Epithelial cell of esophagus (primary cell): ENCODE measurements at places on chromosomes 3 and 15.

GRCh38 chr15:35078221-35078915 is 6.7 kb downstream of the NANOGP8 start:
- peak; percentile 75 for DNase-seq

- no peak for DNase-seq
Measured at GRCh38 chr15:53470743-53471142, 288.7 kb downstream of the WDR72 start.

DNA sequence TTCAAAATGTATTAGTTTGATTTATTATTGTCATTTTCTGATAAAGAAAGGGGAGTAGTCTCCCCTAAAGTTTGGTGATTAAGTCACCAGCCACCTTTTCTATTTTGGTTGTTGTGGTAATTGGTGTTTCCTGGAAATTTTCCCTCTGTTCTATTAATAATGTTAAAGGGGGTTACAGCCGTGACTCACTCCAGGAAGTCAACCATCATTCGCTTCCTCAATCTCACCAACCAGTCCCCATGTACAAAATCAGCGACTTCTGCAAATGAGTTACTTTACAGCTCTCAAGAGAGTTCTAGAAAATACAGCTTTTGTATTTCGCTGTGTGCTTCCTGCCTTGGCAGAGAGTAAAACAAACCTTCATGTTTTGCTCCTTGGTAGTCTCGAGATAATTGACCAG is 285.1 kb downstream of the LPP start:
- no peak for DNase-seq

DNA sequence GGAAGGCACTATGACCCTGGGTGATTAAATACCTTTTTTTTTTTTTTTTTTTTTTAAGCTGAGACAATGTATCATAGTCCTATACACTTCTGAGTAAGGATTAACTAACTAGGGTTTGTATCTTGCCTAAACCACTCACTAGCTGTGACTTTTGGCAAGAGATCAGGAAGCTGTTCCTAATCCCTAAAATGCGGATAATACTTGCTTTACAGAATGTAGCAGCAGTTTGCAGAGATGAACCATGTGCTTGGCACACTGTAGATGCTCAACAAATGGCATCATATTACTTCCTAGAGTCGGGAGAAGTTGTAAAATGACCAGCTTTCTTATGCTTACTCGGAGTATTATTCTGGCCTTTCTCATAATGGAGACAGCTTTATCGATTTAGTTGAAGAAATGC is 25.6 kb upstream of the PYGO1 start:
- DNase-seq: no peak

DNA sequence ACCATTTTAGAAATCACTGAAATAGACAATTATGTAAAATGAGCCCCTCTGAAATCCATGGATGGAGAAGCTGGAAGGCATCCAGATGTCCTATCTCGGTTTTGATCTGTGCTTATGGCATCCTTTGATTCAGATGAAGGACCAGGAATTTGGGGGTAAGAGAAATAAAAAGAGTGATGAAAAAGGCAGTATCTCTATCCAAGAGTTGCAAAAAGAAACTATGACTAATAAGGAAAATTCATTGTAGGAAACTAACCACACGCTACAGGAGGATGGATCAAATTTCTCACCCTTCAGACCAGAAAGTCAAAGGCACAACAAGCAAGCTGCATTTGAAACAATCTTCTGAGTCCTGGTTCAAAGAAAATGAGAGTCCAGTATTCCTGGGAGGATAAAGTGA is 34.8 kb downstream of the SRGAP3 start:
- DNase-seq: peak; percentile 79

GRCh38 chr3:11570251-11570650 is 73.5 kb downstream of the VGLL4 start:
- DNase-seq: no peak
